ENCODE measurements at places on chromosomes 6 and 20. TPM values are rescaled to one million over a fixed set of nuclear protein-coding genes. Genes with fewer than 3 reads are reported as not detected.

The NTSR1 gene
- 5.7 TPM for total RNA-seq

The OLIG3 gene
- total RNA-seq: not detected

The EEF1A2 gene
- total RNA-seq: 209 TPM

The COL9A3 gene
- 22.9 TPM for total RNA-seq

The CGA gene
- total RNA-seq: not detected

The ARMC12 gene
- 0.25 TPM for total RNA-seq

The DOK5 gene
- total RNA-seq: 152 TPM

The FAM184A gene
- 29.7 TPM for total RNA-seq

The ANKS1A gene
- total RNA-seq: 14.5 TPM

The VSTM2L gene
- total RNA-seq: 164 TPM

The C6orf163 gene
- 6.4 TPM for total RNA-seq

The OR2H2 gene
- total RNA-seq: not detected

The FKBP1C gene
- total RNA-seq: not detected

The CTAGE9 gene
- total RNA-seq: not detected

The MOXD1 gene
- 30.5 TPM for total RNA-seq

The SLC22A16 gene
- 0.49 TPM for total RNA-seq

The KAT14 gene
- 21.1 TPM for total RNA-seq
